ENCODE measurements at places on chromosomes 2 and 18.

DNA sequence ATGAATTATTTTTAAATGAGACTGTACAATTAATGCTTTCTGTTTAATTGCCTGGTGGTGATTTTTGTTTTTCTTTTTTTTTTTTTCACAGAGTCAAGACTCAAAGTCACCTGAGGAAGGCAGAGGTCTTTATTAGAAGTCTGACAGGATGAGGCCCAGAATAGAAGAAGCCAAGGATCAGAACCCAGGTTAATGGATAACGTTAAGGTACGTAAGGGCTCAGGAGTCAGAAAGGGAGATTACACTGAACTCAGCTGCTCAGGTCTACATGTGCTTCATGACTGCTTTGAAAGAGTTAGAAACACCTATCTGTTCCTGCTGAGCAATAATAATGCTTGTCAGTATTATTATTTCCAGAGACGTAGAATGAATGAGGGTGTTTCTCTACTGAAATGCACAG, 196.5 kb downstream of the LRATD1 start:
- no peak for DNase-seq

DNA sequence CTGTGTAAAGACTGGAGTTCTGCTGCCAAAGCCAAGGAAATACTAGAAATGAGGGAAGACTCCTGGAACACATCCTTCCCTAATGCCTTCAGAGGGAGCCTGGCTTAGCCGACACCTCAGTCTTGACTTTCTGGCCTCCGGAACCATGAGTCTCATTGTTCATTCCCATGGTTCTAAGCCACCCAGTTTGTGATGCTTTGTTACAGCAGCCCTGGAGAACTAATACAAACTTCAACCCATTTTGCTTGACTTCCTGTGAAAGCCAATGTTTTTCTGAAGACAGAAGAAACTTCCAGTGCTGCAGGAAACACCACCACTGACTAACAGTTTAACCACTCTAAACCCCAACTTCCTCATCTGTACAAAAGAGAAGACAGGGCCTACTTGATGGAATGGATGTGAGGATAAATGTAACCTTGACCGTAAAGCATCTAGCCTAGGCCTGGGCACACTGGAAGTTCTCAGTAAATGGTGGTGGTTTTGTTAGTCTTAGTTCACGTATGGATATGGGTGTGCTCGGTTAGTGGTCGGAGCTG, 85.9 kb upstream of the RFX8 start:
- no peak for DNase-seq

DNA sequence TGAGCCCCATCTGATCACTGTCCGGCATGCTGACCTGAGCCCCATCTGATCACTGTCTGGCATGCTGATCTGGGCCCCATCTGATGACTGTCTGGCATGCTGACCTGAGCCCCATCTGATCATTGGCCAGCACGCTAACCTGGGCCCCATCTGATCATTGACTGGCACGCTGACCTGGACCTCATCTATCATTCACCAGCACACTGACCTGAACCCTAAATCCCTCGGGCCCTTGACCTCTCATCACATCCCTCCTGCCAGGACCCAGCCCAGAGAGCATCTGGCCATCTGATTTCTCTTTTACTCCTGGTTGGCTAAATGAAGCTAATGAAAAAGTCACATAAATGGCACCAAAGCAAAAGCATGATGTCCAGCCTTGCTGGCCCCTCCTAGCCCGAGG, 207.1 kb downstream of the NDUFA10 start:
- no peak for DNase-seq

DNA sequence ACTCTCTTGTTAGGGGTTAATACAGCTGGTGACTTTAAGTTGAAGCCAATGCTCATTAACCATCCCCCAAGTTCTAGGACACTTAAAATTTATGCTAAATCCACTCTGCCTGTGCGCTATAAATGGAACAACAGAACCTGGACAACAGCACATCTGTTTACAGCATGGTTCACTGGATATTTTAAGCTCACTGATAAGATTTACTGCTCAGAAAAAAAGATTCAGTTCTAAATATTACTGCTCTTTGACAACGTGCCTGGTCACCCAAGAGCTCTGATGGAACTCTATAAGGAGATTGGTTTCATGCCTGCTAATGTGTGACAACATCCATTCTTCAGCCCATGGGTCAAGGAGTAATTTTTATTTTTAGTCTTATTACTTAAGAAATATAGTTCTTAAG, 27.5 kb downstream of the RNF103 start:
- no peak for DNase-seq

- no peak for DNase-seq
Observed at GRCh38 chr18:23226391-23226790, 91.1 kb downstream of the CABLES1 start.

DNA sequence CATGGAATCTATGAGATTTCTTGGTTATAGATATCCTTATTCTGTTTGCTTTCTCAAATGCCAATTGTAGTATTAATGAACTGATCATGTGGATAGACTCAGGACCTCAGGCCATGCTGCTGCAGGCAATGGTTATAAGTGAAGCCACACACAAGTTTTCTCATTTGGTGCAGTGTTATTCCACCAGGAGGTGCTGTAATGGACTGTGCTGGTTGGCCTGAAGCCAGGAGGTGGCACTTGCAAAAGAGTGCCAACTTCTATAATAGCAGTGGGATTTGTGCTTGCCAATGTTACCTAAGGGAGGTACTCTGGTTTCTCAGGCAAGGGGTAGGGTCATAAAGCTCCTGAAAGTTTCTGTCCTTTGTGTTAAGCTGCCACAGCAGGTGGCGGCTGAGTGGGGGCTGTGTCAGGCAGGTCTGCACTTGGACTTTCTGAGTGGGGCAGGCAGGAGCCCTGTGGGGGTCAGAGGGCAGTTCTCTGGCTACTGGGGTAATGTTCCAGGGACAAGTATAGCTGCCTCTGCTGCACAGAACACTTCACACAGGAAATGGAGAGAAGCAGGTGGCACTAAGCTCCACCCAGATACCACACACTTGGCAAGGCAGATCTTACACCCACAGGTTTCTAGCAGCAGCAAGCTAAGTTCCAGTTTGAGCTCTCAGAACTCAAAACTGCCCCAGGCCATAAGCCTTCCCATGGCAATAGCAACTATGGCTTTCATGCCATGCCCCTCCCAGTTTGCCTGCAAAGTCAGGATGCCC, 352.6 kb upstream of the CWC22 start:
- no peak for DNase-seq

GRCh38 chr2:223047260-223047761, 4.7 kb upstream of the KCNE4 start:
- DNase-seq = no peak

DNA sequence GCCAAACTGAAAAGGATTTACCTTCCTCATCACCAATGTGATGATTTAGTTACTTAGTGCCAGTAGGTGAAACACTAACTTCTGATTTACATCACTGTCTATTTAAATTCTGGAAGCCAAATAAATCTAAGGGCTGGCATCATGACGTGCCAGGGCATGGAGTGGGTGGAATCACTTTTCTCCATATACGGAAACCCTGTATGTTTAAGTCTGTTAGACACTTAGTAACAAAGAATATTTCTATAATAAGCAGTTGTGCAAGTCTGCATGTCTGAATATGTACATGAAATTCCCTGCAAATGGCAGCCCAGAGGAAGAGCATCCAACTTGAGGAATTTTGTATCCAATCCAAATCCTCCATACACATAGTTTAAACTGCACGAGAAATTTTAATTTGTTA, 243.1 kb upstream of the SMAD7 start:
- no peak for DNase-seq

- no peak for DNase-seq
Observed at GRCh38 chr2:175323162-175323561, 141.7 kb upstream of the ATP5MC3 start.

GRCh38 chr18:5238371-5238976, 41.4 kb upstream of the AKAIN1 start:
- DNase-seq = no peak

DNA sequence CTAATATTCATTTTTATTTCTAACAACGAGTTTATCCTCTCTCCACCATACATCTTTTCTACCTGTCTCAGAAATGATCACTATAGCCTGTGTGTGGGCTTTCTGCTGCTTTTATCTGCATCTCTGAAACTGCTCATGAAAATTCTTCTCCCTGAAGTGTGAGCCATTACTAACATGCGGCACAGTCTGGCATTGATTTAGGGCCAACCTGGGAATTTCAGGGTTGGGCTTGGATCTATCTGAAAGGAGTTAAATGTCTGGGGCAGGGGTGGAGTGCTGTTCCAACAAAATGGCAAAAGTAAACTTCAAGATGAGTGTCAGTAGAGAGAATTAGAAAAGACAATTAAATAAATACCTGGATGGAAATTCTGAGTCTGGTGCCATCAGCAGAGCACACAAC, 198.2 kb upstream of the OSR1 start:
- DNase-seq = no peak

Measured in D721Med (cell line).